Transverse colon (tissue), 4 donors: ENCODE measurements at places on chromosomes 2 and 18.

DNA sequence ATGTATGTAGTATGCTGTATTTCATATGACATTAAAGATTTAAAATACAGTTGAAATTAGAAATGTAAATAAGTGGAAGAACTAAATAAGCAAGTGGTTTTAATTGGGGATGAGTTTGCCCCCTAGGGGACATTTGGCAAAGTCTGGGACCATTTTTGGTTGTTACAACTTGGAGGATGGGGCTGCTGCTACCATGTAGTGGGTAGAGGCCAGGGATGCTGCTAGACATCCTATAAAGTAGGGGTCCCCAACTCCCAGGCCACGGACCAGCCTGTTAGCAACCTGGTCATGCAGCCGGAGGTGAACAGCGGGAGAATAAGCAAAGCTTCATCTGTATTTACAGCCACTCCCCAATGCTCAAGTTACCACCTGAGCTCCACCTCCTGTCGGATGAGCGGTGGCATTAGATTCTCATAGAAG is 27.9 kb upstream of the ASNSD1 start:
- no peaks in the 10 kb centered on the region for H3K36me3 ChIP-seq
- H3K4me3 ChIP-seq = no peak overlapping the region
- no peak overlapping the region for H3K27ac ChIP-seq
- no peak for DNase-seq

DNA sequence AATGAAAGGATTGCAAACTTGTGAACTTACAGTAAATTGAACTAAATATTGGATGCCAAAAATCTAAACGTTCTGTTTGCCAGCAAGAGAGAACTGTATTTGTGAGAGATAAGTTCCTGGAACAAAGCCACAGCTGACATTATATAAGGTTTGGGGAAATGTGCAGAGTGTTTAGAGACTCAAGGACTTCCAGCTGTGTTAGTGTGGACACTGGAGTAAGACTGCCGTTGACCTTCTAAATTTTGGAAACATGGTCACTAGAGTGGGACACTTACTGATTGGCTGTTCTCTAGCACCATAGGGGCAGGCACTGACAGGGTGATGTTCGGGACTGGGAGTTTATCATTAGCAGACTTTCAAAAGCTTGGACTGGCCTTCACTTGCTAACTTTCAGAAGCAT is 40.5 kb downstream of the SCN9A start:
- DNase-seq = no peak
- no peak overlapping the region for H3K27ac ChIP-seq
- H3K4me1 ChIP-seq = no peaks in the 10 kb centered on the region
- H3K4me3 ChIP-seq = no peak overlapping the region

DNA sequence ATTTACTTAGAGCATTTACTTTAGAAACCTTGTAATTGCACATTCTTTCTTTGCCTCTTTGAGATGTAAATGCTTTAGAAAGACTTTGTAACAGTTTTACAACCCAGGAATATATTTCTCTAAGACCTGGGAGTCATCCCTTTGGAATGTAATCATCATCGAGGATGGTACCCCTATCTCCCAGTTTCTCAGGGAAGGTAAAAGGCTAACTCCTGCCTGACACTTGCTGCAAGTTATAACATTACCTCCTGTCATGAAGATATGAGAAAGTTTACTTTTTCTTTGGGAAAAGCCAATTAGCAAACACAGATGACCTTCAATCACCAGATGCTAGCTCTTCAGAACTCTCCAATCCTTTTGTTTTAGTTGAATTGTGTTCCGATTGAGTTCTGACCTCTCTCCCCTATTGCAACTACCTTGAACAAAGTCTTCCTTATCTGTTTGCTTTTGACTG is 420.3 kb upstream of the FSIP2 start:
- no peak overlapping the region for H3K4me3 ChIP-seq
- H3K27ac ChIP-seq = no peak overlapping the region
- DNase-seq = no peak
- H3K4me1 ChIP-seq = no peaks in the 10 kb centered on the region
- H3K36me3 ChIP-seq = no peaks in the 10 kb centered on the region
- no peaks in the 10 kb centered on the region for H3K27me3 ChIP-seq

GRCh38 chr2:10238396-10238795 is 64.3 kb upstream of the HPCAL1 start:
- no peak overlapping the region for H3K4me3 ChIP-seq
- no peaks in the 10 kb centered on the region for H3K36me3 ChIP-seq
- H3K4me1 ChIP-seq = no peaks in the 10 kb centered on the region
- no peak overlapping the region for H3K27ac ChIP-seq

DNA sequence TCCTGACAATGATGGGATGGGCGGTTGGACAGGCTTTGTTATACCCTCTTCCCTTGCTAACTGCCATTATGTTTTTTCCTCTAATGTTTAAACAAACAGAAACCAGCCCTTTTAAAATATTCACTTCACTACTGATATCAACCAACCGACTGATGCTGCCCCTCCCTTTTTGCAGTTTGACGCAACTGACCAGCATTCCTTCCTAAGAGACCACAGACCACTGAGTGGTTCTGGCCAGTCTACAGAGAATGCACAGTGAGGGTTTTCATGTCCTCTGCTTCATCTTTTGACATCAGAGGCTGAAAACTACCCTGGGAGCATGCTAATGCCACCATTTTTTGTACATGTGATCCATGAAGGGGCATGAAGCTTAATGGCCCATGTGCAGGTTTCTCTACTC is 85.3 kb downstream of the CYP26B1 start:
- no peak overlapping the region for H3K27ac ChIP-seq
- no peak for DNase-seq
- H3K4me1 ChIP-seq = no peaks in the 10 kb centered on the region
- H3K27me3 ChIP-seq = no peaks in the 10 kb centered on the region

- DNase-seq = no peak
- H3K27ac ChIP-seq = no peak overlapping the region
- no peak overlapping the region for H3K4me3 ChIP-seq
- H3K4me1 ChIP-seq = no peaks in the 10 kb centered on the region
- no peaks in the 10 kb centered on the region for H3K27me3 ChIP-seq
Observed at GRCh38 chr18:44453505-44453904, 227.2 kb upstream of the SETBP1 start.

DNA sequence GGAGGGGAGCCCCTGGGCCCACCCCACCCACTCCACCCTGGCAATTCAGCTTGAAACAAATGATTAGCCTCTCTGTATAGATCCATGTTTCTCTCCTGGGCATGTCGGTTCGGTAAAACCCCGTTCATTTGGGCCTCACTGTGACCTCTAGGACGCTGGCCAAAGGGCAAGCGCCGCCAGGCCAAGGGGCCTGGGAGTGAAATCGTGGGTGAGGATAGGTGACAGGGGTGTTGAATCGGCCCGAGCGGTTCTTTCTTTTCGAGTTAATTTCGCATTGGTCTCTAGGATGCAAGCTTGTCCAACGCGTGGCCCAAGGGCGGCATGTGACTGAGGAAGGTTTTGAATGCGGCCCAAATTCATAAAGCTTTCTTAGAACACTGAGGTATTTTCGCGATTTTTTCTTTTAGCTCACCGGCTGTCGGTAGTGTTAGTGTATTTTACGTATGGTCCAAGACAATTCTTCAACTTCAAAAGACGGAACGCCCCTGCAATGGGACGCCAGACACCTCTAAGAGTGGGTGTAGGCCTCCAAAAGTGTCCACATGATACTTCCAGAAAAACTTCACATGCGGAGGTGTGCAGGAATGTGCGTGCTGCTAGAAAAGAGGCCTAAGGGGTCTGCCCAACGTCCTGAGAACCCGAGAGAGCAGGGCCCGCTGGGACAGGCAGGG is 9.8 kb upstream of the ARID5A start:
- peak overlapping the region; percentile 84 for H3K27ac ChIP-seq
- no peaks in the 10 kb centered on the region for H3K36me3 ChIP-seq
- DNase-seq = no peak
- H3K27me3 ChIP-seq = no peaks in the 10 kb centered on the region
- peak overlapping the region; percentile 58 for H3K4me3 ChIP-seq
- peaks cover 6% of the 10 kb centered on the region for H3K4me1 ChIP-seq

DNA sequence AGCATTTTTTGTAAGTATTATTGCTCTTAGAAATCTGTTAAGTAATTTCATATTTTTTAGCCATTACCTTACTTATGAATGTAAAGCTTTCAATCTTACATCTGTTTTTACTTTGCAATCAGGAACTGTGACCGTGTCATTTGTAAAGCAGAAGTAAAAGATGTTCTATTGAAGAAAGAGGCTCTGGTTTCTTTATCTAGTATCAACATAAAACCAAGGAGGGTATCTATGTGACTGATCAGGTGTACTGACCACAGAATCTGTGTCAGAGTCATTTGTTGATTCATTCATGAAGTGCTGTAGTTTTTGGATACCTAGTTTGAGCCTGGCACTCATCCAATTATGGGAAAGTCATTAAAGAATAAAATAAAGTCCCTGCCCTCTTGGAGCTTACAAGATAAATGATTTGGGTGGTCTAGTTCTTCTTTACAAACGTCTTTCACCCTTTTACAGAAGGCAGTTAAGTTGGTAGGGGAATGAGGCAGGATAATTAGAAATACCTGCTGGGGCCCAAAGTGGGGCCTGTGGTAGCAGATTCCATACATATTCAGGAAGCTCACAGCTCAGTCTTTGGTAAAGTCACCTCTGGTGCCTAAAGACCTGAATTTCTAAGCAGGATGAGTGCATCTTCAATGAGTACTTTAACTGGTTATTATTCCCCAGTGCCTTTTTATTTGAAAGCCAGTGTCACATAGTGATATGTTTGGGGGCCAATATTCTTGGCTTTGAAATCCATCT is 260.6 kb upstream of the NT5C1B start:
- no peaks in the 10 kb centered on the region for H3K27me3 ChIP-seq
- no peaks in the 10 kb centered on the region for H3K4me1 ChIP-seq
- no peak for DNase-seq
- no peak overlapping the region for H3K27ac ChIP-seq
- no peak overlapping the region for H3K4me3 ChIP-seq

DNA sequence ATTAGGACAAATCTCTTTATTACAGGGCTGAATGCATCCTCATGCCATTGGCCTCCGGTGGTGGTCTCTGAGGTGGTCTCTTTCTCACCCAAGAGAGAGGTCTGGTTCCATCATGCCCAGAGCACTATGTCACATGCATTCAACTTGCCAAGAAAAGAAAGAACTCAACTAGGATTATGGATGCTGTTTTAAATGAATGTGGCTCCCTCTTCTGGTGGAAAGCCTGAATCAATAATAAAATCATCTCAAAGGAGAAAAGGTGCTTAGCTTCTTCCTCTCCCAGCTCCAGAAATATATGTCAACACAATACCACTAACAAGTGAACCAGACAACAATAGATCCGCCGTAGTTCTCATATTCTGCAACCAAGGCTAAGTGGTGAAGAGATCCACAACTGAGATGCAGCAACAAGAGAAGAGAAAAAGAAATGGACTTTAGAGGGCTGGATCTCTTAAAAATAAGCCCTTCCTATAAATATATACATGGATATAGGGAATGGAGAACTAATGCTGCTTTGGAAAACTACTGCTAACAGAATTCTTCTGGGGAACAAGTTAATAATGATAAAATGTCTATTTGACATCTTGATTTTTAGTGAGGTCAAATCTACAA is 396.8 kb downstream of the NCKAP5 start:
- no peaks in the 10 kb centered on the region for H3K36me3 ChIP-seq
- H3K27me3 ChIP-seq = no peaks in the 10 kb centered on the region
- no peak for DNase-seq

GRCh38 chr2:191467113-191467512 is 210.8 kb upstream of the NABP1 start:
- no peaks in the 10 kb centered on the region for H3K36me3 ChIP-seq
- no peak overlapping the region for H3K27ac ChIP-seq
- no peaks in the 10 kb centered on the region for H3K4me1 ChIP-seq
- H3K4me3 ChIP-seq = no peak overlapping the region
- DNase-seq = no peak
